Hepatocyte (in vitro differentiated cells): ENCODE measurements at places on chromosomes 13 and 19. TPM values are rescaled to one million over a fixed set of nuclear protein-coding genes. Genes with fewer than 3 reads are reported as not detected.
A peak's percentile ranks its signal among the peaks of the same experiment; 100 is the strongest.

DNA sequence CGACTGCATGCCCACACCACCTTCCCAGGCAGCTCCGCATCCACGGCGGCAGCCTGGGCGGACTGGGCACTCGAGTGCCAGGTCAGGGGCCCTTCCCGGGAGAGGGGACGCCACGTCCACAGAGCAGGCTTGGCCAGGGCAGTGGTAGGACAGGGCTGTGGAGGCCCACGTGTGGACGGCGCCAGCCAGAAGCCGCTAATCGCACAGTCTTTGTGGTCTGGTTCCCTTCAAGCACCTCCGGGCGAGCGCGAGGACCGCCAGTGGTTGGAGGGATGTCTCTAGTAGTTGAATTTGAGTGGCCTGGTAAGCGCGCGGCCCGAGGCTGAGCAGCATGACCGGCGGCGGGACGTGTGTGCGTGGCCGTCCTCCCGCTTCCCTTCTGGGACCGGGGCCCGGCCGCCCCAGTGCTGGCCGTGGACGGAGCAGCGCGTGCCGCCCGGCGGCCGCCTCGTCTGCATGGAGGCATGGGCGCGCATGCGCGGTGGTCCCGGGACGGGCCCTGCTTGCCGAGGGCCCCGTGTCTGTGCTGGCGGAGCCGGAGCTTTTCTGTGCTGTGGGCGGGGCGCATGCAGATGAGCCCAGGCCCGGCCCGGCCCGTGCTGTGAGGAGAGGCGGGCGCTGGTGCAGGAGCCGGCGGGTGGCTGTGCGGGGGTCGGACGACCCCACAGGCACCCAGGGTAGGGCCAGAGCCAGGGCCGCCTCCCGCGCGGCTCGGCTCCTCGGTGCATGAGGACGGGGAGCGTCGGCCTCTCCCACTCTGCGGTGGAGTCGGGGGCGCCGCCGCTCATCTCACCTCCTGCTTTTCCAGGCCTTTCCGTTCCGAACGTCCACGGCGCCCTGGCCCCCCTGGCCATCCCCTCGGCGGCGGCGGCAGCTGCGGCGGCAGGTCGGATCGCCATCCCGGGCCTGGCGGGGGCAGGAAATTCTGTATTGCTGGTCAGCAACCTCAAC is 8.6 kb downstream of the PTBP1 start:
- H3K4me3 ChIP-seq: no peak overlapping the region
- DNase-seq: no peak
- peaks cover 5% of the 10 kb centered on the region for H3K36me3 ChIP-seq
- H3K27me3 ChIP-seq: no peaks in the 10 kb centered on the region
- peaks cover 23% of the 10 kb centered on the region for H3K4me1 ChIP-seq

- H3K27ac ChIP-seq: no peak overlapping the region
- H3K4me3 ChIP-seq: no peak overlapping the region
- no peaks in the 10 kb centered on the region for H3K4me1 ChIP-seq
- H3K36me3 ChIP-seq: no peaks in the 10 kb centered on the region
Measured at GRCh38 chr13:53005626-53006025, 23.0 kb upstream of the OLFM4 start.

GRCh38 chr13:94602467-94602866 is 810 bp downstream of the GPR180 start:
- H3K4me3 ChIP-seq: peak overlapping the region; percentile 84
- peak overlapping the region; percentile 73 for H3K27ac ChIP-seq
- H3K4me1 ChIP-seq: peaks cover 7% of the 10 kb centered on the region
- no peak for DNase-seq
- H3K27me3 ChIP-seq: no peaks in the 10 kb centered on the region

GRCh38 chr19:34041925-34042521 is 130.3 kb upstream of the LSM14A start:
- no peaks in the 10 kb centered on the region for H3K4me1 ChIP-seq
- H3K27me3 ChIP-seq: no peaks in the 10 kb centered on the region
- H3K36me3 ChIP-seq: no peaks in the 10 kb centered on the region
- no peak overlapping the region for H3K4me3 ChIP-seq
- H3K27ac ChIP-seq: no peak overlapping the region
- peak; percentile 60 for DNase-seq

The ZNF555 gene
- total RNA-seq: 6.4 and 7.4 TPM in 2 replicates

The PRX gene
- 1.9 and 2.0 TPM in 2 replicates for total RNA-seq

The NAPSA gene
- 7.3 and 12.4 TPM in 2 replicates for total RNA-seq

The CEACAM8 gene
- total RNA-seq: 0.08 TPM in 1 of 2 replicates, not detected in the other
